ENCODE measurements at places on chromosomes 4 and X.

DNA sequence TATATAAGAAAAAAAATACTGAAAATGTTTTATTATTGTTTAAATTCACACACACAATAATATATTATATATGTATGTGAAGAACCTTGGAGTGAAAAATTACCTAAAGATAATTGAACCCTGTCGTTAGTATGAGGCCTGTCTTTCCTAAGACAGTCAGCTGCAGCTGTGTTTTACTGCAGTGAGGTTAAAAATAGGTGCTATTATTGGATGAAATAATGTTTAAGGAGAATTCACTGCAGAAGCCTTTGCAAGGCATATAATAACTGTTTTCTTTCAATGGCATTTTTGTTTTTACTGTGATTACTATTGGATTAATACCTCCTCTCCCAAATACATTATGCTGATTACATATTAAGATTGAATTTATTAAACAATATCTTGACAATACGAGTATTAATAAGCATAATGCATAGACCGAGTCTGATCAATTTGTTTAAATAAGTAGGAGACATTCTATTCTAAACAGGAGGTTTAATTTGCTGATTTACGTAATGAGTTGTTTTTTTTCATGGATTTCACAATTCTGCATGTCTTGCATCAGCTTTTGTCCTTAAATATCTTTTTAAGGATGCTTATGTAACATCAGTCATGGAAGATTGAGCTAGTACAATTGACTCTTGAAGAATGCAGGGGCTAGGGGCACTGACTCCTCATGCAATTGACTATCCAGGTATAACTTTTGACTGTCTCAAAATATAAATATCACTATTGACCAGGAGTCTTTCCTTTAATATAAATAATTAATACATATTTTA, 1181.1 kb upstream of the PCDH7 start:
- DNase-seq = no peak

DNA sequence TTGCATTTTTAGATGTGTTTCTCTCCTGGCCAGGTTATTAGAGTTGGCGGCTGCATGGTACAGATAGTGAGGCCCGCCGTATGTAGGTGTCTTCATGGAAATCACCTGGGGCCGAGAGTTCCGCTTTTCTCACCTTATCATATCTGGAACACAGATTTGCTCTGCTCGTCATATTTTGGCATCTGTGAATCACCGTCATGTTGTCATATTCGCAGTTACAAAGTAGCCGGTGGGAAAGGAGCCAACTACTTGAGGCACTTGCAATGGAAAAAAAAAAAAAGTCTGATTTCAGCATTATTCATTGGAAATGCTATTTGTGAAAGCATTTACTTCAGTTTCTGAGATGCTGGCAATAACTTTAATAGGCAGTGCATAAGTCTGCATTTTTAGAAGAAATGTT, 1715.2 kb upstream of the TENM3 start:
- DNase-seq = no peak

DNA sequence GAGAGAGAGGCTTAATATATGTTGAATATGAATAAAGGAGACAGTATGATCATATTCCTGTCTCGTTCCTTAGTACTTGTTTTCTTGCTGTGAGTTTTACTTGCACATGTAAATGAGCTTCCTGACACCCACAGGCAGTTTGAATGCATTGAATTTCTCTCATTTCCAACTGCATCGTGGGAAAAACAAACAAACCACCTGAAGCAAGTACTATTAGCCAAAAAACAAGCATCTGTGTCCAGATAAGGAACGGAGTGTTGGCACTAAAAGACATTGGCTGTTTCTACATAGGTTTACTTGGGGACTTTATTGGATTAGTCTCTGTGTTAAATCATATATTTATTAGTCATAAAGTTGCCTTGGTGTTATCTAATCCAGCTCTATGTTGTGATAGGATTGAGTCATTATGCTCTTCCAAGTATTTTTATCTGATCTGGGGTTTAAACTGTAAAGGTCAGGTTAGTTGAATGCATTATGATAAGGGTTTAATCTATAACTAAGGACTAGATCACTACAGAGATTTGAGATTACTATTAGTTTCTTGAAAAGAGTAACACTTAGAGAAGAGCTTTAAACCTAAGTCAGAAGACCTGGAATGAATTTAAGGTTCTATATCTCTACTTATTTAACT, 339.0 kb upstream of the SPANXN4 start:
- DNase-seq = no peak

GRCh38 chrX:103428525-103428924, 52.2 kb downstream of the BEX3 start:
- DNase-seq = no peak

DNA sequence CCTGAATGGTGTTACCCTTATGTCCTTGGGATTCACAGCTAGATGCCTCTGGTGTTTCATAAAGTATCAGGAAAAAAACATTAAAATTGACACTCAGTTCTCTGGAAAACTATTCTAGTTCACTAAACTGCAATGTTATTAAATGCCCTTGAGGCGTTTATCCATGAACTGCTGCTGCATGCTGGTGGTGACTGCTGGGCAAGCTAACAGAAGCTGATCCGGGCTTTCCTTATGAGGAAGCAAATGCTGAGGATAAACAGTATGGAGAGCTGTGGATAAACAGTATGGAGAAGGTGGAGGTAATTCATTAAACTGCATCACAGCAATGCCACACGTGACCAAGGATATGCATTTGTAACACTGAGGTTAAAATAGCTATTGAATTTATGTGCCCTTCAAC, 227.0 kb downstream of the NR3C2 start:
- no peak for DNase-seq

DNA sequence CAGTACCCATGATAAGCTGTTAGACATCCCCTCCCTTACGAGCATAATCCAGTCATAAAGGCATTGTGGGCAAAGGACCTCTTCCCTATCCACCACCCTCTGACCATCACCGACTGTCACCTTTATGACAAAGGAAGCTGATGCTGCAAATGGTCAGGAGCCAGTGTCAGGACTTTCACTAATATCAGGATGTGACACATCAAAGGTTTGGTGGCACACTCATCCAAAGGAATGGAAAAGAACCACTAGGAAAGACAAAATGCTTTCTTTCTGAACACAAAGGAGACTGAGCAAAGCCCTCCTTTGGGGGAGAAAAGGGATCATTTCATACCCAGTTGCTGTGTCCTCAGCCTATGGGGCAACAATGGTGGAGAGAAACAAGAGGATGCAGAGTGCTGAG, 66.9 kb upstream of the PROM1 start:
- no peak for DNase-seq

DNA sequence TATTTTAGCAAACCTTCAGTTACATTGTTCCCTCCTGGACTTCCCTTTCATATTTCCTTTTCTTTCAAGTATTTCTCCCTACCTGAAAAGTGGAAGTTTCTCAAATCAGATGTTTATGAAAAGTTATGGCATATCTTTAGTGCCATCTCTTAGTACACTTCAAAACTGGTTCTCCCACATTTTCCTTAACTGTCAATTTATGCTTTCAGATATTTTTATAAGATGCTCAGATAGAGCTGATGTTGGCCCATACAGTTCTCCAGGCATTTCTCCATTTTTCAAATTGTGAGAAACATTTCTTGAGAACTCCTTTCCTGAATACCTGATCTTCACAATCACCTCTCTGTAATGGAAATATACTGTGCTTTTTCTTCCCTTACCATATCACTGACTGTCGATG, 32.5 kb upstream of the AP1AR start:
- DNase-seq = no peak

DNA sequence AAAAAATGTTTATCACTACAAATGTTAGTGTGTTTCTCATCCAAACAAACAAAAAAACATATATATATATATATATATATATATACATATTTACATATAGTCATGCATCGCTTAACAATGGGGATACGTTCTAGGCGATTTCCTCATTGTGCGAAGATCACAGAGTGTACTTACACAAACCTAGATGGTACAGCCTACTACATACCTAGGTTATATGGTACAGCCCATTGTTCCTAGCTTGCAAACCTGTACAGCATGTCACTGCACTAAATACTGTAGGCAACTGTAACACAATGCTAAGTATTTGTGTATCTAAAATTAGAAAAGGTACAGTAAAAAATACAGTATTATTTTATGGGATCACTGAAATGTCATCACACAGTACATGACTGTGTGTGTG, 16.4 kb upstream of the TMSB4X start:
- no peak for DNase-seq

DNA sequence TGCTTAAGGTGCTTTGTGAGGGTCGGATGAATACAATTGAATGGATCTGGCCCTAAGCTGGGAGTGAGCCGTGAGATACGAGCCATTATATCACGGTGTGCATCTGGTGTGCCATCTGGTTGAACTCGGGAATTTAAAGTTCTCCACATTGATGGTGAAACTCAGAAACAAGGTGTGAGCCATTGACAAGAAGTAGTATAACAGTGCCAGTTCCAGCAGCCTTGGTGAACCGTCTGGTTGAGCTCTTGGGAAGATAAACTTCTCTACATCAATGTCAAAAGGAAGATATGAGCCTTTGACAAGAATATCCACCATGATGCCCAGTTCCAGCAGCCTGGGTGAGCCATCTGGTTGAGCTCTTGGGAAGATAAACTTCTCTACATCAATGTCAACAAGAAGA, 5.0 kb upstream of the CSF2RA start:
- DNase-seq = no peak

- no peak for DNase-seq
Observed at GRCh38 chrX:11474576-11474975, 181.4 kb downstream of the AMELX start.

DNA sequence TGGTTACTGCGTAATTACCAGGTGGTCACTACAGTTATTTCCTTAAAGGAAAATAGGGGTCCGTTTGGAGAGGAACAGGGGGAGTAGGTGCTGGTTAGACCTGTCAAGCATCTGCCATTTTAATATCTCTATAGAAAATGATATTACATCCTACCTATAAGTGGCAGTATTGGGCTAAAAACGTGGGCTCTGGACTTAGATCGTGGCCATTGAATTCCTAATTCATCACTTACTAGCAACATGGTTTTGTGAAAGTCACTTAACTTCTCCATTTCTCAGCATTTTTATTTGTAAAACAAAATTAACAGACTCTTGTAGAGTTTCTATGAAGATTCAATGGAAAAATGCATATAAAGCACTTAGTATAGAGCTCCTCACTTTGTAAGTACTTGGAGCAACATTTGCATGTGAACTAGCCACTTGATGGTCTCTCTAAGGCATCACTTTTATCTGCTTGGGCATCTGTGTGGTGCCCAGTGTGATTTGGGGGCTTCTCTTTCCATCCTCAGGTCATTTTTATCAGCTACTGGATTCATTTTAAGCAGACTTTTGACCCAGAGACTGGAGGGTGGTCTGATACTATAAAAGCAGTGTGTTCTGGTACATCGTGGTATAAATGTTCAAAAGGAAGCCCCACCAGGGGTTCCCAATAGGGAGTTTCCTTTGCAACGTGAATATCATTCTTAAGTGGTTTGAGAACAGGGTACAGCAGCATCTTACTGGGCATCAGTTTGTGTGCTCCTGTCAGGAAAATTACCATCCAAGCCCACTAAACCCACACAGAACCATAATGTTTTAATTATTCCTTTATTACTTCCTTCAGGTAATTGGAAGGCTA, 42.7 kb upstream of the RASSF6 start:
- peak; percentile 5 for DNase-seq

- DNase-seq = no peak
Observed at GRCh38 chr4:129364747-129365452, 268.9 kb downstream of the C4orf33 start.

GRCh38 chrX:119753639-119754257, 4.6 kb upstream of the SOWAHD start:
- peak; percentile 55 for DNase-seq

DNA sequence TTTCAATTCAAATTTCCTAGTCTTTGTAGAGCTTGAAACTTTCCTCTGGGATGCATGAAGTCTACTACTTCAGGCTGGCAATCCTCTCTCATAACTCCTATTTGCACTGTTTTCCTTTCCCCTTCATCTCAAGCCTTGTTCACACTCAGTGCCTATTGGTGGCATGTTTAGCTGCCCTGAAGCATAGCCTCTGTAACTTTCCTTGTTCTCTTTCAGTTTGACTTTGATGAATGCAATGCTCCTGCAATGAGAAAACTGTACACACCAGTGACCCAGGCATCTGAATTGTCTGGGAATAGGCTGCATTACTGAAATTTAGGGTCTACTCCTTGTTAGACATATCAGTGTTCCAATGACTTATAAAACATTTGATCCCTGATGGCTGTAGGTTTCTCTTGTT, 81.7 kb downstream of the ANK2 start:
- no peak for DNase-seq

DNA sequence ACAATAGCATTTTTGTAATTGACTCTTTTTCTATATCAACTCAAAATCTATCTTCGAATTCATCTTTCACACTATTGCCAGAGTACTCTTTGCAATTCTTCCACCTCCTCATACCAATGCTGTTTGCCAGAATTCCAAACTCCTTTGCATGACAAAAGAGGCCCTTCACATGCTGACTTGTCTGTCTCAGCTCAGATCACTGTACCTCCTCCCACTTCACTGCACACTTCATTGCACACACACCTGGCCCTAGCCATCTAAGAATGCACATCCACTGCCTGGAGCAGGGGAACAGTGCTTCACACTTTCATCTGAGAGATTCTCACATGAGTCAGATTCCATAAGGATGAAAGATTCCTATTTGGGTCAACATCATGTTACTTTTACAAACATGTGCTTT, 56.5 kb downstream of the PRDM5 start:
- no peak for DNase-seq

DNA sequence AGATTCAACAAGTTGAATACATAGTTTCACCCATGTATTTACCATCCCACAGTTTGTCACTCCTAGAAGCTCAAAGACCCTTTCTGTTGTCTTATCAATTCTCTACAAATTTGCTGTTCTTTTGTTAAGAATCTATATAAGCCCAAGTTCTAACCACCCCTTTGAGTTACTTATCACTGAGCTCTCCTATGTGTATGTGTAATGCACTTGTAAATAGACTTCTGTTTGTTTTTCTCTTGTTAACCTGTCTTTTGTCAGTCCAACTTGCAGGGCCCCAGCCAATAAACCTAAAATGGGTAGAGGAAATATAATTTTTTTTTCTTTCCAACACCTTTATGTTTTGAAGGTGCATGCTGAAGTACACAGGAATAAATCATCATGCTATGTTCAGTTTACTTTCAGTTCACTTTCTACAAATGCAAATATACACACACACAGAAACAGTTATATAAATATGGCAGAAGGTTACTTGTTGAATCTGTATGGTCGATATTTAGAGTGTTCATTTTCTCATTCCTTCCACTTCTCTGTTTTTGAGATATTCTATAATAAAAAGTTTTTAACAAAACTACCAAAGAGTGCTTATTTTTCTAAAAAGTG, 22.3 kb upstream of the CLOCK start:
- no peak for DNase-seq

DNA sequence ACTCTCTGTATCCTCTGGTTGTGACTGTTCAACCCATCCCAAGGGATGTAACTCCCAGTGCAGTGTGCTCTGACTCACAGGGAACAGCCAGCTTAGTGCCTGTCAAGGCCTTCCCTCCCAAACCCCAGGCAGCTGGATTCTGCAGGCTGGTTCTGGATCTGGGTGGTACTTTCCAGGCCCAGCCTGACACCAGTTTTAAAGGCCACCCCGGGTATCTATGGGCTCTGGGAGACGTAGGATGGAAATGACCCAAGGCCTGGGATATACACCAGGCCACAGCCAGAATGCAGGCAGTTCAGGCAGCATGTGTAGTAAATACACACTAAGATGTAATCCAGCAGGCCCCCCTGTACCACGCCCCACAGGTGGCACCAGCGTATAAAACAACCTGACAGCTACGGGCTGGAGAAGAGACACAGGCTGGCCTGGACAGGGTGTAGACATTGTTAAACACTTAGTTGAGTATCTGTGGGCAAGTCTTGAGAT, 64.2 kb downstream of the SPINK2 start:
- DNase-seq = peak; percentile 5
